ENCODE measurements at places on chromosomes 12 and 14.

- DNase-seq = no peak
These were observed 74.6 kb downstream of the MED13L start for GRCh38 chr12:116202940-116203339.

DNA sequence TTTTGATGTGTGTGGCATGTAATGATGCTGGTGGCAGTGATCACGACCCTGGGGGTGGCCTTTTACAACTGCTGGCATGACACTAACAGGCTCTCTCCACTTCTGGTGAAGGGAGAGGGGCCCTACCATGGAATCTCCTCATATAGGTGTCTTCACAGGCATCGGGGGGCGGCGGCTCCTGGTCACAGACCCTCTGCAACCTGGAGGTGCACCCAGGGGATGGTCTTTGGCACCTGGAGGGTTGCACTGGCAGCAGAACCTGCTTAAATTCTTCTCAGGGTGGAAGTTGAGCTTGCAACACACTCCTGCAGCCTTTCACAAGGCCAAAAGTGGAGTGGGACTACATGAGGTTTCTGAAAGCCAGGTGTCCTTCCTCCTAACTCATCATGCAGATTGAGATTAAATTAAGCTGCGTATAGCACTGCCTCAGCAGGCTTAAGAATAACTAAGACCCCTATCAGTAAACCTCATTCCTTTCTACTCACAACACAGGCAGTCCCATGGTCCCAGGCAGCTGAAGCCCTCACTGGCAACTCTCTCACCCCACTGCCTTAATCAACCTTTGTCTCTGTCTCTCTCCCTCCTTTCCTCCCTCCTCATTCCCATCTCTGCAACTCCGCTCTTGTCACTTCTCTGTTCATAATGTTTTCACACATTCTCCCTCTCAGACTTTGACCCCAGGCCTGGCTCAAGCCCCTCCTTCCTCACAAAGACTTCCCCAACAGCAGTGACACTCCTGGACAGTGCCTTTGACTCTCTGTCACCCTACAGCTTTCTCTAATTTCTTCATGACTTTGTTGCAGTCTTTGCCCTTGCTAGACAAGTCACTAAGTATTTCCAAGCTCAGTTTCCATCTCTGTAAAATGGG lies 18.9 kb downstream of the NID2 start:
- no peak for DNase-seq

DNA sequence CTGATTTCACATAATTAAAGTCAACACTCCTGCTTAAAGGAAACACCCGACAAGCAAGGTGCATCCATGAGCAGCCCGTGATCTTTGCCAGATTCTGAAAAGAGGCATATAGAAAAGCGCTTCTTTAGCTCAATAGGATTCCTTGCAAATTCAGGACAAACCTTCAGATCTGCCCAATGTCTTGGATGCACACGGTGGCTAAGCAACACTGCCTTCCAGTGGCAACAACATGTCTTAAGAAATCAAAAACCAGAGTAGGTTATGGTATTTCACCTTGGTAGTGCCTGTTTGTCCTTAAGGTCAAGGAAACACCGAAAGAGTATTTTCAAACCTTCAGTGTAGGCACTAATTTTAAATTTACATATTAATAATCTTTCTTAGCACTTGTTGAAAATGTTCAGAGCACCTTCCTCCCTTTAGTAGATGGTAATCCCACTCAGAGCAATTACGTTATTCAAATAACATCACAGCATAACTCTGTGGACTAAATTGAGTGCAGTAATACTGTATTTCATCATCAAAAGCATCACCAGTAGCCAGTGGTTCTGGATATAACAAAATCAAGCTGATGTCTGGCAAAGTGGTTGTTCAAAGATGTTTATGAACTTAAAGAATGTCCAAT lies 58.0 kb upstream of the CDKN3 start:
- DNase-seq = no peak

DNA sequence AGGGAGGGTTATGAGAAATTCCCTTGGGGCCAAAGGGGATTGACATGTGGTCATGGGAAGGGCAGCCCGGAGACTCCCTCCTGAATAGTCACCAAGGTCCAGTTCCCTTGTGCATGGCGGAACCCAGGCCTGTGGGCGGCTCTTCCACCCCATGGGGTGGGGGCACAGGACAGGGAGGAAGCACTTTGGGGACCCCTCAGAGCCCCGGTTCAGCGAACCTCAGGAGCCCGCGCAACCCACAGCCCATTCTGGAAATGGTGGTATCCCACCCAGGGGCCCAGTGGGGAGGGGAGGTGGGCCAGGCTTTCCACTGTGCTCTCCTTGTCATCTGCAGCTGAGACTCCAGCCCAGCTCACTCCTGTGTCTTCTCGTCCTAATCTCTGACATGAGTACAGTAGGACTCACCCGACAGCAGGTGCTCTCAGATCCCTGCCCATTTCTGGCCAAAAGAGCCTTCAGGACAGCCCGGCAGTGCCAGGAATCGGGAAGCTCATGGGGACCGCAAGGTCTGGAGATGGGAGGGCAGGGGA lies 255.2 kb upstream of the SFSWAP start:
- DNase-seq = no peak

Measured in upper lobe of left lung (tissue), 6 donors.